ENCODE measurements at places on chromosomes 13 and 19. TPM values are rescaled to one million over a fixed set of nuclear protein-coding genes. Genes with fewer than 3 reads are reported as not detected.

Gene KLF1
- not detected for total RNA-seq

Gene CEACAM16
- not detected for total RNA-seq

Gene ZNF43
- total RNA-seq: 1.4 TPM

Gene HPN
- total RNA-seq: not detected

Gene C19orf33
- total RNA-seq: 169 TPM

Gene FXYD7
- not detected for total RNA-seq

Gene CCDC124
- 247 TPM for total RNA-seq

Gene URAD
- total RNA-seq: not detected

Gene ZNF534
- not detected for total RNA-seq

Gene OR7A5
- not detected for total RNA-seq

Gene IZUMO2
- not detected for total RNA-seq

Gene ACP7
- total RNA-seq: 3.4 TPM

Gene RASAL3
- not detected for total RNA-seq

Gene THSD1
- 1.0 TPM for total RNA-seq

Gene MYO16
- total RNA-seq: not detected

Gene CLC
- total RNA-seq: not detected

Gene POSTN
- not detected for total RNA-seq

Gene GJA3
- total RNA-seq: 1.2 TPM

Gene SHISA7
- total RNA-seq: not detected

Gene SLC27A5
- 56.2 TPM for total RNA-seq

Gene ZNF723
- total RNA-seq: not detected

Gene NLRP7
- total RNA-seq: not detected

Gene KLK6
- 73.7 TPM for total RNA-seq

Gene MIPEP
- total RNA-seq: 31.0 TPM

Gene STOML3
- total RNA-seq: not detected

Gene ZIM2
- total RNA-seq: not detected

Gene TUBB4A
- 6.0 TPM for total RNA-seq

Gene C5AR2
- not detected for total RNA-seq

Gene CYP4F2
- total RNA-seq: not detected

Gene COX7A1
- total RNA-seq: not detected

Gene ZNF560
- total RNA-seq: not detected

Gene DZIP1
- total RNA-seq: 3.5 TPM

Gene CD79A
- not detected for total RNA-seq

Gene SERTM1
- total RNA-seq: not detected

Gene ZNF415
- total RNA-seq: 5.2 TPM

Gene IGSF23
- total RNA-seq: not detected

Gene CAPNS1
- 329 TPM for total RNA-seq

Gene FUT3
- total RNA-seq: 7.7 TPM

Gene FFAR3
- not detected for total RNA-seq

Gene DCUN1D2
- 15.0 TPM for total RNA-seq

Gene AKAP8L
- 137 TPM for total RNA-seq

Gene ITM2B
- 74.6 TPM for total RNA-seq

Gene KIR3DL2
- total RNA-seq: not detected

Gene IGFL1
- total RNA-seq: 0.77 TPM

Gene SMIM24
- total RNA-seq: 0.69 TPM

Gene FRY
- total RNA-seq: 1.3 TPM

Gene TMPRSS9
- 0.17 TPM for total RNA-seq

Gene ZNF541
- not detected for total RNA-seq
